Left kidney (tissue), 8 donors: ENCODE measurements at places on chromosomes 1 and 21. TPM values are rescaled to one million over a fixed set of nuclear protein-coding genes. Genes with fewer than 3 reads are reported as not detected.

ADAMTSL4 gene
- polyA plus RNA-seq = 10.4 TPM

IL10 gene
- polyA plus RNA-seq = 0.42 TPM

LCE1F gene
- not detected for polyA plus RNA-seq

RPE65 gene
- 0.22 TPM for polyA plus RNA-seq

TMPRSS15 gene
- 0.50 TPM for polyA plus RNA-seq
